ENCODE measurements at places on chromosomes 16 and 17. TPM values are rescaled to one million over a fixed set of nuclear protein-coding genes. Genes with fewer than 3 reads are reported as not detected.

TPPP3 gene
- not detected for total RNA-seq

TBC1D3C gene
- total RNA-seq: not detected

HBZ gene
- total RNA-seq: not detected

CSH2 gene
- total RNA-seq: not detected

MPP3 gene
- total RNA-seq: 5.9 TPM

DOC2B gene
- 1.6 TPM for total RNA-seq

CACNG1 gene
- not detected for total RNA-seq

SLFN13 gene
- 2.3 TPM for total RNA-seq

All from vein endothelial cell (primary cell).